Right ventricle myocardium superior (tissue), 1 donor: ENCODE measurements at places on chromosomes 16 and 17. TPM values are rescaled to one million over a fixed set of nuclear protein-coding genes. Genes with fewer than 3 reads are reported as not detected.
A peak's percentile ranks its signal among the peaks of the same experiment; 100 is the strongest.

The TBX21 gene
- total RNA-seq, result 0.32 TPM

The TBC1D3E gene
- total RNA-seq, result not detected

GRCh38 chr17:2962729-2963128 lies 100.7 kb downstream of the OR1D5 start:
- no peak for DNase-seq

GRCh38 chr16:89958068-89958467 lies 9.5 kb downstream of the DEF8 start:
- peak; percentile 72 for DNase-seq

DNA sequence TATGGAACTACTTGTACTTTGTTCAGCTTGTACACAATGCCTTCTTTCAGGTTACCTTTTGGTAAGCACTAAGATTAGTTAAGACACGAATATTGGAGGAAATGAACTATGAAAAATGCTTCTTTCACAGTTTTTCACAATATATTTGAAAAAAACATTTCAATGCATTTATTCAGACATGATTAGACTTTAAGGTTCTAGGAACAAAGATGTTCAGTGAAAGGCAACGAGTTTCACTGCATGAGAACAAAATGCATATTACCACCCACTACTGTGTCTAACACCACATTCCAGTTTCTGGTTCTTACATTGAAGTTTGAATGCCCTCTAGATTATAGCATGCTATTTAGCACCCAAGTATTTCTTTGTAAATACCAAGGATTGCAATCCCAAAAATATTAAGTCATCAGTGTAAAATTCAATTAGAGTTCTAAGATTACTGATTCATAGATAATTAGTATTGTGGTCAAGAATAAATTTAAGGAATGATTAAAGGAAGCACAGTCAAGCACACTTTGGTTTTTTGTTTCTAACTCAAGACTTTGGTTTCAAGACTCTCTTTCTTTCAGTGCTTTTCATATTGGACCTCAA lies 261.7 kb downstream of the CEP112 start:
- DNase-seq, result no peak

GRCh38 chr17:32870969-32871368 lies 6.0 kb downstream of the MYO1D start:
- no peak for DNase-seq

DNA sequence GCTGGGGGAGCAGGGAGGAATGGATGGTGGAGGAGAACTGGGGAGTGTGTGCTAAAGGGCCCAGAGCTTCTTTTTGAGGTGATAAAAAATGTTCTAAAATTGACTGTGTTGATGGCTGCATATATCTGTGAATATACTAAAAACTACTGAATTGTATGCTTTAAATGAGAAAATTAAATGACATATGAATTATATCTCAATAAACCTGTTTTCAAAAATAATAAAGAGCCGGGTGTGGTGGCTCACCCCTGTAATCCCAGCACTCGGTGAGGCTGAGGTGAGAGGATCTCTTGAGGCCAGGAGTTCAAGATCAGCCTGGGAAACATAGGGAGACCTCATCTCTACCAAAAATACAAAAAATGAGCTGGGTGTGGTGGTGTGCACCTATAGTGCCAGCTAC lies 16.8 kb downstream of the SRL start:
- no peak for DNase-seq

GRCh38 chr17:48548523-48549280 lies 3.8 kb upstream of the HOXB2 start:
- DNase-seq, result no peak

- DNase-seq, result no peak
Measured at GRCh38 chr16:86061318-86061695, 162.3 kb downstream of the IRF8 start.

GRCh38 chr16:58409316-58409973 lies 17.2 kb downstream of the GINS3 start:
- DNase-seq, result peak; percentile 77
